ENCODE measurements at places on chromosomes 6 and 20.
A peak's percentile ranks its signal among the peaks of the same experiment; 100 is the strongest.

DNA sequence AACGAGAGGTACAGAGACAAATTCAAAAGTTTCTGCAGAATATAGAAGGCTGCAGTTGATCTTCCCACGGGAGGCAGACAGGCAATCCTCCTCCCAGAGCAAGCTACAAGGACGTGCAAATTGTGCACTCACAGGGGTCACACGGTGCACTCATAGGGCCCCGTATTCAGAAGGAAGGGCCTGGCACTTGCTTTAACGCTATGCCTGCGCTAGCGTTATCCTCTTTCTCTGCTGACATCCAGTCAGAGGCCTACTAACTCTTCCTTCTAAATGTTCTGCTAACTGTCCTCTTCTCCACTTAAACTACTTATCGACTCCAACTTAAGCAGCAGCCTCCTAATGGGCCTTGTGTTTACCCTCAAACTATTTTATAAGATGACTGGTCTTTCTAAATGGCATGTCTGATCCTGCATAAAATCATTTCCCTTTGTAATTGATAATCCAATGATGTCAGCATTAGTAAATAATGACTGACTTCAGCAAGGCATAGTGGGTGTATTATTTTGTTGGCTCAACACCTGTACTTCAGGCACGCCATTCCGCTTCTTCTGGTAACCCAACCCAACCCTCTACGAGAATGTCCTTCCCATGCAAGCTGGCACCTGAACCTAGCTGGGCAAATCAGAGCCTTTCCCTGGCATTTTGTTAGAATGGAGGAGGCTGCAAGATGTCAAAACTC is 2.2 kb downstream of the IFNGR1 start:
- H3K27me3 ChIP-seq, result no peaks in the 10 kb centered on the region
- DNase-seq, result no peak
- H3K4me1 ChIP-seq, result peaks cover 47% of the 10 kb centered on the region
- H3K4me3 ChIP-seq, result peak overlapping the region; percentile 14
- peaks cover 36% of the 10 kb centered on the region for H3K36me3 ChIP-seq

GRCh38 chr6:37731888-37732287 is 34.2 kb upstream of the MDGA1 start:
- no peaks in the 10 kb centered on the region for H3K36me3 ChIP-seq
- no peak overlapping the region for H3K27ac ChIP-seq
- H3K4me1 ChIP-seq, result no peaks in the 10 kb centered on the region
- H3K27me3 ChIP-seq, result no peaks in the 10 kb centered on the region
- no peak overlapping the region for H3K4me3 ChIP-seq
- peak; percentile 37 for DNase-seq

GRCh38 chr20:23526850-23527249 is 35.9 kb downstream of the CST8 start:
- H3K27me3 ChIP-seq, result no peaks in the 10 kb centered on the region
- no peak overlapping the region for H3K27ac ChIP-seq
- H3K36me3 ChIP-seq, result no peaks in the 10 kb centered on the region
- DNase-seq, result no peak

DNA sequence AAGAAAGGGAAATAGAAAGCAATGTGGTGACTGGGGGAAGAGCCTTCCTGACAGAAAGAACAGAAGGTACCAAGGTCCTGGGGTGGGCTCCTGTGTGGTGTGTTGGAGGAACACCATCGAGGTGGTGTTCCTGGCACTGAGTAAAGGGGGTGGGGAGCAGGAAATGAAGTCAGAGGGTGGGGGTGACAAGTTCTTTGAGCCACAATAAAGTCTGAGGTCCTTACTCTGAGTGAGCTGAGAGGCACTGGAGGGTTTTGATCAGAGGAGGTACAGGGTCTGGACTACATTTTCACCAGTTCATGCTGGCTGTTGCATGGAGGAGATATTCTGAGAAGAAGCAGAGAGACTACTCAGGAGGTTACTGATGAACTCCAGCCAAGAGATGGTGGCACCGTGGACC is 198.2 kb downstream of the GMPR start:
- DNase-seq, result no peak
- H3K27ac ChIP-seq, result peak overlapping the region; percentile 88
- peaks cover 62% of the 10 kb centered on the region for H3K4me1 ChIP-seq
- H3K4me3 ChIP-seq, result peak overlapping the region; percentile 77
- H3K36me3 ChIP-seq, result peaks cover 33% of the 10 kb centered on the region
- H3K27me3 ChIP-seq, result no peaks in the 10 kb centered on the region

DNA sequence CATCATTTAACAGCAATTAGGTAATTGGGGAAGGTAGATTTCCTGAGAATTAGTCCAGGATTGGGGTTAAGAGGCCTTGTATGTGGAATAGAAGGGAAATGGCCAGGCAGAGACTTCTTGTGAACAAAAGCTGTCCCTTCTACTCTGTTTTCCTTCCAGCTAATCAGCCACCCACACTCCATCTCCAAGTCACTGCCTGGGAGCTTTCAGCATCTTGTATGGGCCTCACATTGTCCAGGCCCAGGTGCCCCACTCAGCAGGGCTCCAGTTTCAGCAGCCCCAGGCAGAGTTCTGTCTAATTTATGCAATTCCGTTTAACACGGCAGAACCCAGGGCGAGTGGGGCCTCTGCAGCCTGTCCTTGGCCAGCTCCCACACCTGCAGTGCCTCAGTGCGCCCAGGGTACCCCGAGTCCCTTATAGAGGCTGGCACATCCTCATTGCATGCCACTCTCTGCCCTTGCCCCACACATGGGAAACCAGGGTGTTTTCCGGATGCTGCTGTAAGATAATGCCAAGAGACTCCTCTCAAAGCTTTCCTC is 113.0 kb downstream of the EDN3 start:
- no peaks in the 10 kb centered on the region for H3K4me1 ChIP-seq
- no peak overlapping the region for H3K27ac ChIP-seq
- H3K4me3 ChIP-seq, result no peak overlapping the region
- no peak for DNase-seq
- H3K36me3 ChIP-seq, result no peaks in the 10 kb centered on the region

- peaks cover 42% of the 10 kb centered on the region for H3K36me3 ChIP-seq
- peak overlapping the region; percentile 93 for H3K4me3 ChIP-seq
- H3K27me3 ChIP-seq, result no peaks in the 10 kb centered on the region
These were observed 93.1 kb downstream of the PRND start for GRCh38 chr20:4814696-4815252.

DNA sequence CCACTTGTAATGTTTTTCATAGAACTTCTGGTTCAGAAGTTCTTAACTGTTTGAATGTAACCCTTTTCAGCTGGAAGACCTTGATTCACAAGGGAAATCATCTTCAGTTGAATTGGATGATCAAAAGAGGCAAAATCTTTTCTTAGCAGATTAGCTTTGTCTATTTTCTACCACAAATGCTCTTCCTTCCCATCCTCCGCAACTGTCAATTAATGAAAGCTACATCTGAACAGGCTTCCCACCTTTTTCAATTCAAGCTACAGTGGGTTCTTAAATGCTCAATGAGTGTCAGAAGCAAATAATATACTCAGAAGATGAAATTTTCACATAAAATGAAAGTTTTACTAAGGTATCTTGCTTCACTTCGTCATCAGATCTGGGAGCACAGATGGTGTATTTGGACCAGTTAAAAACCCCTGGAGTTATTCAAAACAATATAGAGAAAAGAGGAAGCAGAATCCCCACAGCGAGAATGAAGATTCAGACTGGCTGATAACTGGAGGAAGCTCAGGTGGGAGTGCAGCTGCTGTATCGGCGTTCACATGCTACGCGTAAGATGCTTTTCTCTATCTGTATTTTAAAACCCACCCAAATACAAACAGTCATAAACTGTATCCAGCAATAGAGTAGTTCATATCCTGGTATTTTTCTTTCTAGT is 19.4 kb downstream of the QRSL1 start:
- no peak overlapping the region for H3K4me3 ChIP-seq
- no peaks in the 10 kb centered on the region for H3K27me3 ChIP-seq
- H3K27ac ChIP-seq, result no peak overlapping the region
- H3K4me1 ChIP-seq, result no peaks in the 10 kb centered on the region

DNA sequence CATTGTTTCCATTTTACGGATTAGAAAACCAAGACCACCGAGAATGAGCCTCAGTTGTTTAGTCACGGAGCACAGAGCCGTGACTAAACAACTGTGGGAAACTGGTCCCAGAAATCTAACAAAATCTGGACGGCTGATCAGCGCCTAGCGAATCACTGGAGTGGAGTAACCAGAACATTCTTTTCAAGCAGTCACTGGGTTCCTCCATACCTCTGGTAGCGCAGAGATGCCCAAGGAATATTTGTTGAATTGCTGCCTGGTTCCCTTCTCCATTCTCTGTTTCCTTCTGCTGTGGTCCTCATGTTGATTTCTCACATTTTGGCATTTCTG is 62.0 kb downstream of the GPX5 start:
- H3K4me3 ChIP-seq, result peak overlapping the region; percentile 84
- DNase-seq, result no peak
- no peak overlapping the region for H3K27ac ChIP-seq
- peaks cover 26% of the 10 kb centered on the region for H3K4me1 ChIP-seq
- no peaks in the 10 kb centered on the region for H3K36me3 ChIP-seq

DNA sequence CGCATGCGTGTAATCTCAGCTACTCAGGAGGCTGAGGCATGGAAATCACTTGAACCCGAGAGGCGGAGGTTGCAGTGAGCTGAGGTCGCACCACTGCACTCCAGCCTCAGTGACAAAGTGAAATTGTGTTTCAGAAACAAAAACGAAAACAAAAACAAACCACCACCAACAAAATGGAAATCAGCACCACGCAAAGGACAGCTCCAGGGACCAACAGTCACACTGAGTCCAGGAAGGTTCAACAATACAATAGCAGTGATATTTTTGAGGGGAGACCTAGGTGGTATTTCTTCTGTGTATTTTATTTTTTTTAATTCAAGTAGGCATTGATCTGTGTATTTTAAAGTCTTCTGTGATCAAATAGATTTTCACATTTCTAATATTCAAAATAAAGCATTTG is 9.8 kb downstream of the HLA-F start:
- H3K4me3 ChIP-seq, result no peak overlapping the region
- H3K4me1 ChIP-seq, result peaks cover 6% of the 10 kb centered on the region
- H3K27me3 ChIP-seq, result no peaks in the 10 kb centered on the region
- peaks cover 15% of the 10 kb centered on the region for H3K36me3 ChIP-seq
- DNase-seq, result no peak
- H3K27ac ChIP-seq, result no peak overlapping the region

GRCh38 chr20:62142252-62143080 is 728 bp downstream of the PSMA7 start:
- peak overlapping the region; percentile 85 for H3K4me3 ChIP-seq
- H3K36me3 ChIP-seq, result peaks cover 46% of the 10 kb centered on the region
- peaks cover 41% of the 10 kb centered on the region for H3K4me1 ChIP-seq
- peak overlapping the region; percentile 85 for H3K27ac ChIP-seq
- no peak for DNase-seq

DNA sequence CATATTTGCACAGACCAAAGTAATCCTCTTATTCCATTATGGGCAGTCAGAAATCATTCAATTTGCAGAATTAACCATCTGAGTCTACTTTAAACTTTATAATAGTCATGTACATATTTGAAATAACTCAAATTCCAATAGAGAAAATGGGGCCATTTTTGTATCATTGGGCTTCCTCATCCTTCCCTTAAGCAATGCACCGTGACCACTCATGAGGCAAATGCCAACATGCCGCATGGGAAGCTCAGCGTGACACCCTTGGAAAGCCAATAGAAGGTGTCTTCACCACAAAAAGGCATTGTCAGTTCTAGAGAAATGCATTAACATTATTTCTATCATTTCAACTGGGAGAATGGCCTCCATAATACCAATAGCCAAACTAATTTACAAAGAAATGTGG is 38.5 kb downstream of the SIM1 start:
- no peak overlapping the region for H3K27ac ChIP-seq
- no peaks in the 10 kb centered on the region for H3K36me3 ChIP-seq
- no peaks in the 10 kb centered on the region for H3K4me1 ChIP-seq
- DNase-seq, result no peak
- H3K4me3 ChIP-seq, result no peak overlapping the region

DNA sequence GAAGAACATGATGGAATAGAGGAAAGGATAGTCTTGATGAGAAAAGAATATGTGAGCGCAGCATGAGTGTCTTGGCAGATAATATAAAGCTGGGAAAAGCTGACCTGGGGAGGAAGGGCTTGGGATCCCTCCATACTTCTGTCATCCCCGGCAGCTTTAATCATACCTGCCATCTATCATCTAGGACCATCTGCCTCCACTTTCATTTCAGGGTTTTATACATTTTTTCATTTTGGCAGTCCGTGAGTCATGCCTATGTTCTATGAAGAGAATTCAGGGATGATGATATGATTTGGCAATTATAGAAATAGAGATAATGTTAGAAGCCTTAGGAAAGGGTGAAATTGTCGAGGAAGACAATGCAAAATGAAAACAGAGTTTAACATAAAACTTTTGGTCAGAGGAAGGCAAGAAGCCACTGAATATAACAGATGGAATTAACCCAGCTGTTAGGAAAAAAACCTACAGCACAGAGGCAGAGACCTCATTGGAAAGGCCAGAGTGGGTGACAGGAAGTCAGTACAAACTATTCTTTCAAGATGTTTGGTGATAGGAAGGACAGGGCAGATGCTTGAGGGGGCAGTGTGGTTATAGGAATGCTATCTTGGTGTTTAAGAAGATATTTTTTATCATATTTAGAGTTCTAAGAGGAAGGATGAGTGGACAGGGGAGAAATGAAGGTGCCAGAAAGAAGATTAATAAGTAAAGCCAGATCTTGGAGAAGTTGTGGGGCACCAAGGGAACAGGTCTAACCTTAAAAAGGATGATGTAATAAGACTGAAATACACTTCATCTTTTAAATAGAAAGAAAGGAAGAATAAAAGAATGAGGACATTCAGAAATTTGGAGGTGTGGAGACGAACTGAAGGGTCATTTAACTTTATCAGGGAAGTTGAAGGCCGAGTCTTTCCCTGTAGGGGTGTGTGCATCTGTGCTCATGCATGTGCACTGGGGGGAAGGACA is 37.8 kb downstream of the MARCKS start:
- no peak overlapping the region for H3K4me3 ChIP-seq
- no peak for DNase-seq
- H3K36me3 ChIP-seq, result no peaks in the 10 kb centered on the region
- no peaks in the 10 kb centered on the region for H3K4me1 ChIP-seq
- H3K27ac ChIP-seq, result no peak overlapping the region

DNA sequence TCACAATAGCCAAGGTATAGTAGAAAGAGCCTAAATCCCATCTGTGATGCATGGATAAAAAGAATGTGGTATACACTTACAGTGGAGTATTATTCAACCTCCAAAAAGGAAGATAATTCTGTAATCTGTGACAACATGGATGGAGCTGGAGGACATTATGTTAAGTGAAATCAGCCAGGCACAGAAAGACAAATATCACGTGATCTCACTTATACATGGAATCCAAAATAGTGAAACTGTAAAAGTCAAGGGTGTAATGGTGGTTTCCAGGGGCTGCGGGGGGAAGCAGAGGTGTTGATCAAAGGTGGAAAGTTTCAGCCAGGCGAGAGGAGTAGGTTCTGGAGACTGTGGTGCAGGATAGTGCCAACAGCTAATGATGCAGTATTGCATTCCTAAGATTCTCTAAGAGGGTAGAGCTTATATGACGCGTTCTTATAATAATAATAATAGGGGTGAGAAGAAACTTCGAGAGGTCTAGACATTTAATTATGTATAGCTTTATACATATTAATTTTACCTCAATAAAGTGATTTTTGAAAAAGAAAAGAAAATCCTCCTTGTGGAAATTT is 246.1 kb downstream of the FOXA2 start:
- no peak overlapping the region for H3K4me3 ChIP-seq
- H3K4me1 ChIP-seq, result no peaks in the 10 kb centered on the region
- H3K27ac ChIP-seq, result no peak overlapping the region
- no peak for DNase-seq
- peaks cover 2% of the 10 kb centered on the region for H3K27me3 ChIP-seq

GRCh38 chr6:148441454-148441911 is 98.8 kb downstream of the SASH1 start:
- no peak overlapping the region for H3K4me3 ChIP-seq
- H3K36me3 ChIP-seq, result no peaks in the 10 kb centered on the region
- peaks cover 8% of the 10 kb centered on the region for H3K4me1 ChIP-seq

- H3K4me3 ChIP-seq, result no peak overlapping the region
- no peaks in the 10 kb centered on the region for H3K27me3 ChIP-seq
- no peaks in the 10 kb centered on the region for H3K36me3 ChIP-seq
- no peak overlapping the region for H3K27ac ChIP-seq
- no peaks in the 10 kb centered on the region for H3K4me1 ChIP-seq
These were observed 41.8 kb downstream of the GPR63 start for GRCh38 chr6:96795481-96795880.
